DMS79 (cell line): ENCODE measurements at places on chromosomes 5 and 9.
A peak's percentile ranks its signal among the peaks of the same experiment; 100 is the strongest.

- no peak for DNase-seq
These were observed 8.3 kb downstream of the CRB2 start for GRCh38 chr9:123364241-123364824.

DNA sequence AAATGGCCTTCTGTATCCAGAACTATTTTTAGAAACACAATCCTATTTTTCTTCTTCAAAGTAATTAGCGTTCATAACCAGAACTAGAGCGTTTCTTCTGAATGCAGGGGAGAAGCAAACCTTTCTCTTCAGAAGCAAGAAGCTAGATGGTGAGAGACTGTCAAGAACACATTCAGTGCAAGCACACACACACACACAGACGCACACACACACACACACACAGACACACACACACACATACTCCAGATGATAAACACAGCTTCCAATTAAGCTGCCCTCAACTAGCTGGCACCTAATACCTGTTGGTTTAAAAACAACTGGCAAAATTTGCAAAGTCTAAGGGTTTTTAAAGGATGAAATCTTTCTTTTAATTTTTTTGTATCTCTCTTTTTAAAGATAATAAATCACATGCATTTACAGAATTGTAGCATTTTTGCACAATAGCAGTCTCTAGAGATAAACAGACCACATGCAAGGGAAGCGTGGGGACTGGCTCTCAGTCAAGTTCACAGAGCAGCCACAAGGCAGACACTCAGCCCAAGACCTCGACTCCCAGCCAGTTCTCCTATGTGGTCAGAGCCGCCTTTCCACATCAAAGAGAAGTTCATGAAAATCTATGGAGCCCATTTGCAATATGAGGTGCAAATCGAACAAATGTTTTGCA, 138.5 kb downstream of the TTLL11 start:
- DNase-seq: peak; percentile 42

GRCh38 chr5:106843812-106844416, 826.8 kb downstream of the EFNA5 start:
- no peak for DNase-seq

GRCh38 chr5:107248066-107248695, 422.6 kb downstream of the EFNA5 start:
- no peak for DNase-seq

DNA sequence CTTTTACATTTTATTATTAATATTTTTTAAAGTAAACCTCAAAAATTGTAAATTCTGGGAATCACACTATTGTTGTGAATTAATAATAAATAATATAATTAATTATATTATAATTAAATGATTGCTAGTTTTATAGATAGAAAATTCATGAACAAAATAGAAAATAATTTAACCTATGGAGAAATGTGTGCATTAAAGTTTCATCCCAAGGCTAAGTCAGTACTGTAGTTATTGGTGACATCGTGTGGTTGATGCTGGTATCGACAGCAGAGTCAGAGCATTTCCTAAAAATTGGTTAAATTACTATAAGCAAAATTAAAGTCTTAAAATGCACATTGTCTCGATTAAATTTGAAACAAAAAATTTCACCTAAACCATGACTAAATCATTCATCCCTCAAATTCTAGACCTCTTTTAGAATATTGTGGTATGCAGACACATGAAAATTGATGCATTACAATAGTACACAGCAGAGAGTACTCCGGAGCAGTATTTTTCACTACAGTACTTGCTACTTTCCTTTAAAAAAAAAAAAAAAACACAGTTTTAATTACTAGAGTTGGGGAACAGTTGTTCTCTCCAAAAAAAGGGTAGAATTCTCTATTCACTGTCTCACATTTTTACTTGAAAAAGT, 73.9 kb downstream of the RORB start:
- DNase-seq: no peak

DNA sequence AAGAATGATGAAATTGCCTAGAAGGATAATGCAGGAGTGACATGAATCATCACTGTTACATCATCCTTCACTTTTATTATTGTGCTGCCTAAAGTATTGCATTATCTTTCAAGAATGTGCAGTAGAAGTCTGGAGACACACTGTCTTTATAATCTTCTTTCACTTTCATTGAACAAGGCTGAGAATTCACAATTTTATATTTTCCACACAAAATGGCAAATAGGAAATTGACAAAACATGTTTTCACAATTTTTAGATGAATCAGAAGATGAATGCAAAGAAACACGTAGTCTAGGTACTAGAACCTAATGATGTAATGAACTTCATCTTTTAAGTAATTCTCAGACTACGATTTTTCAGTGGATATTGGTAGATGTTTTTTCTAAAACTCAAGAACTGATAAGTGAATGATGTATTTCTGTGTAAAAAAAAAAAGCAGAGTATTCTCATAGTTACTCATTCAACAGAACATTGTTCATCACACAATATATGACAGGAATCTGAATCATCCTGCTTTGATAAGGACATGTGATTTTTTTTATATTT, 131.5 kb upstream of the GRHPR start:
- no peak for DNase-seq

GRCh38 chr5:113039229-113039933, 62.8 kb downstream of the DCP2 start:
- DNase-seq: no peak

DNA sequence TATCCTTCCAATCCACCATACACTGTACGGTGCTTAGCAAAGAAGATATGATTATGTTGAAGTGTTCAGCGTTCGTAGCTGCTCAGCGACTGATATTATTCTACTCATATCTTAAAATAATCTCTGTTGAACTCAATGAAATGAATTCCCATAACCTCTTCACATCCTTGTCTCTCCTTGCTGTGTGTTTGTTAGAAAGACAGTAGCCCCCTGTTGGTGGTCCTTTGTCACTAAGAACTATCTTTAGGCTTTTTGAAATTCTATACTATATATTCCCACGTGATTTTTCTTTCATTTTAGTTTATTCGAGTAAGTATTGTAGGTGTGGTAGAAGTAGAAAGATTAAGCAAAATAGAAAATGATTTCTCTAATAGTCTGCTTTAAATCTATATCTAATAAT, 762.8 kb upstream of the WWC1 start:
- DNase-seq: no peak

DNA sequence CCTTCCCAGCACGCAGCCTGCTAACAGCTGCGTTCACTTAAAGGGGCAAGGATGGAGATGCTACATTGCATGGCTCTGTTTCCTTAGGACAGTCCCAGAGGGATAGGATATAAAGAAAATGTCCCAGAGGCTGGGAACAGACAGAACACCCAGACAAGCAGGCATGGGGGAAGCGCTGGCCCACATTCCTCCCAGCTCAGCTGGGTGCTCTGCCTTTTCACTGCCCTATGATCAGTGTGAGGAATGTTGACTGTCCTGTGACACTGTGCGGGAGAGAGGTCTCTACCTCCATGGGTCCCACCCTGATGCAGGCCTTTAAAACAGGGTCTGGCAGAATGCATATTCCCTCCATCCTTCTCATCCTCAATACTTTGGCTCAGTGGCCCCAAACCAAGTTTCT, 459.4 kb upstream of the DMAC1 start:
- no peak for DNase-seq

GRCh38 chr5:147560718-147561331, 51.0 kb upstream of the DPYSL3 start:
- DNase-seq: no peak

GRCh38 chr5:158492136-158492535, 607.6 kb downstream of the EBF1 start:
- DNase-seq: no peak

- DNase-seq: no peak
These were observed 81.8 kb downstream of the RFX3 start for GRCh38 chr9:3444016-3444415.

DNA sequence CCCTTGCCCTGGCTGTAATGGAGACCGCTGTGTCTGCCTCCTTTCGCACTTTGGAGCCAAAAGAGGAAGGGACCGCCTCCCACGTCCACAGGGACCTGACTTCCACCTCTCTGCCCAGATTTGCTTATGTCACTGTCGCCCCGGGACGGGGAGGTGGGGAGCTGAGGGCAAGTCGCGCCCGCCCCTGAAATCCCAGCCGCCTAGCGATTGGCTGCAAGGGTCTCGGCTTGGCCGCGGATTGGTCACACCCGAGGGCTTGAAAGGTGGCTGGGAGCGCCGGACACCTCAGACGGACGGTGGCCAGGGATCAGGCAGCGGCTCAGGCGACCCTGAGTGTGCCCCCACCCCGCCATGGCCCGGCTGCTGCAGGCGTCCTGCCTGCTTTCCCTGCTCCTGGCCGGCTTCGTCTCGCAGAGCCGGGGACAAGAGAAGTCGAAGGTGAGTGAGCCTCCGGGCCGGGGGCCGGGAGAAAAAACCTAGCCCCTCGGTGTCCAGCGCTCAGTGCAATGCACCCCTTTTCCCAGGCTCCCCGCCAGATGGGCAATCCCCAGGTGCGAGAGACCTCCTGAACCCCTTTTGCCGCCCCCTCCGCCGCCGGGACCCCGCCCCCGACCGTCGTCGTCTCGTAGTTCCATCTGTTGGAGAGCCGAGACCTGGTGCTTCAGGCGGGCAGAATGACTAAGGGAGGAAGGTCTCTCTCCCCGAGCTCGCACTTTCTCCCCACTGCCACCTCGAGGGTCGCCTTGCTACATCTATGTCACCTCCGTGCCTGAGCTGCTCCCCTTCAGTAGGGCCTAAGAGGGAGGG, at the start of gene GPX3:
Gene GPX3 (plus strand): TSS at position 288 of the 807 bp plus-strand sequence. CDS start 64 bp downstream, at position 352.
- peak; percentile 17 for DNase-seq
